Thoracic aorta (tissue), 2 donors: ENCODE measurements at places on chromosomes 6 and 20.

DNA sequence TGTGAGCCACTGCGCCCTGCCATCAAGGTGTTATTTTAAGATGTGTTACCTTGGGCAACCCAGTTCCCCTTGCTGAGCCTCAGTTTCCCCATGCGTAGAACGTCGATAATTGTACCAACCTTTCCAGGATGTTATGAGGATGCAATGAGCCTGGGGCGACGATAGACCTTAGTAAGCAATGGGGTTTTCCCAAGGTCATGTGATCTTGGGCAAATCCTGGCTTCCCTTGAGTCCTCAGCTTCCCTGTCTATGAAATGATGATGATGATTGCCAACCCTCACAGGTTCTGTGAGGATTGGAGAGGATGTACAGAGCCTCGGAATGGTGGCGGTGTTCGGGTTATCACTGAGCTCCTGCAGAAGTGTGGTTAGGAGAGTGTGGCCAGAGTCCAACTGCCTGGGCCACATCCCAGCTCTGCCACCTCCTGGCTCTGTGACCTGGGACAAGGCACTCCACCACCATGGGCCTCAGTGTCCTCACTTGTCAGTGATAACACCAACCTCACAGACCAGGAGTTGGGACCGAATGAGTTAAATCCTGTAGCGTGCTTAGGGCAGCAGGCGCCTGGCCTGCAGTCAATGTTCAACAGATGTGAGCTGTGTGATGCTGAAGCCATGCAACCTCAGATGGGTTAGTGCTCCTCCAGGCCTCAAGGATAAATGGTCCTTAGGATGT lies 23.4 kb downstream of the SIRPA start:
- no peak for DNase-seq

DNA sequence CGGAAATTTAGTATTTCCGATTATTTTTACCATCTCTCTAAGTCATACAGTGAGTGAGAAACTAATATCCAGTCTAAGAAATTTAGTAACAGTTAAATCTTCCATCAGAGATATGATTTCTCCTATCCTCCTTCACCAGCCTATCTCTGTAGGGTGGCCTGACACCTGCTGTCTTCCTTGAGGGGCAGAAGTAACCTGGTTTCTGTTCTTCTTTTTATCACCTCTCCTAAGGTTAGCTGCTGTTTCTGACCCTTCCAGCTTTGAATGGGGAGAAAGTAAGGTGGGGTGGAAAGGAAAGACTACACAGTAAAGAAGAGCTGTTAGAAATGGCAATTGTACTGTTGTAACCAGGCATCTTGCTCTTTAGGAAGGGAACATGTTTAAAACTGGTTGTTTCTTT lies 447.7 kb downstream of the PHF3 start:
- no peak for DNase-seq

GRCh38 chr6:162468326-162468725 lies 259.2 kb downstream of the PRKN start:
- DNase-seq: no peak

- peak; percentile 47 for DNase-seq
Measured at GRCh38 chr6:111603040-111603439, 2.6 kb downstream of the TRAF3IP2 start.

DNA sequence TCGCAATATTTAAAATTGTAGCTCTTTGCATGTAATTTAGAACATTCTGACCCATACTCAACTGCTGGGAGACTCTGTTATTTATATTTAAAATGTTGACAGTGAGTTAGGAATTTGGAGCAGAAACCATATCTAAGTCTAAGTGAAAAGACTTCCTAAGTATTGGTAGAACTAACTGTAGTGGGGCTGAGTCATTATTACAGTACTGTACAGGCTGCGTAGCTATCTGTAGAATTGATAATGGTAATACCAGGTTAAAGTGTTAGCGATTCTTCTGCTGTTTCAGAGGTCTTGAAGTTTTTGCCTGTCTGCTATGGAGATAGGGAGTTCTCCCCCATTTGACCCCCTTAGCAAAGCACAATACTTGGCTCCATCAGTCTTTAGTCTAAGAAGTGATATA lies 3.6 kb downstream of the TOP1 start:
- no peak for DNase-seq

DNA sequence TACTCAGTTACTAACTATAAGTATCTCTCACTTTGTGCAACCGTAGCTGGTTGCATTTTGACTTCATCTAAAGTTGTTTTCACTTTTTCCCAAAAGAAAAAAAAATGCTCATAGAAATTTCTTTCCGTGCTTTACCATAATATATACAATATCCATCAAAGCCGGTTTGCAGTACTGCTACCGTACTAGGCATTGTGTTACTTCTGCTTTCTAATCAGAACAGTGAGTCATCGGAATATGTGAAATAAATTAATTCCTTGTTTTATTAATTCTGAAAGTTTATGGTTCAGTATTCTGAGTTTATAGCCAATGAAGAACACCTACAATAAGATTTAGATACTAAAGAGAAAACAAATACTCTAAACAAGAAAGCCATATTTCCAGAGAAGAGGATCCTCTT lies 72.5 kb downstream of the TNFRSF21 start:
- no peak for DNase-seq

- no peak for DNase-seq
Measured at GRCh38 chr6:89731924-89732567, 87.5 kb downstream of the MDN1 start.

DNA sequence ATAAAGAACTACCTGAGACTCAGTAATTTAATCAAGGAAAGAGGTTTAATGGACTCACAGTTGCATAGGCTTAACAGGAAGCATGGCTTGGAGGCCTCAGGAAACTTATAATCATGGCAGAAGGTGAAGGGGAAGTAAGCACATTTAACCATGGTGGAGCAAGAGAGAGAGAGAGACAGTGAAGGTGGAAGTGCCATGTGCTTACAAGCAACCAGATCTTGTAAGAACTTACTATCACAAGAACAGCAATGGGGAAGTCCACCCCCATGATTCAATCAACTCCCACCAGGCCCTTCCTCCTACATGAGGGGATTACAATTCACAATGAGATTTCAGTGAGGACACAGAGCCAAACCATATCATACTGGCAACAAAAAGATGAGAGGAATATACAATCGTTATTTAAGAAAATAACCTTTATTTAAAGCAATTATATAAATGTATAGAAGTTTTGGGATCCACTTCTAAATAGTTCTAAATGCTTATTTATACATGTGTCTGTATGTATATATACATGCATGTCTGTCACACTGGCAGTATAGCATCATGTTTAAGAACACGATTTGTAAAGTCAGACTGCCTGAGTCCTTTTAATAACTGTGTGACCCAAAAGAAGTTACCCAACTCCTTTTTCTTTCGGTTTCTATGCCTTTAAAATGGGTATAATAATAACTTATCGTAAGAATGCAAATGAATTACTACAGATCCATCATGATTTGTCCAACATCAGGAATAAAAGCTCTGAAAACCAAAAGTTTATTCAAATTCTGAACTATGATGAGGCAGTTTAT lies 255.7 kb upstream of the THEMIS start:
- no peak for DNase-seq

DNA sequence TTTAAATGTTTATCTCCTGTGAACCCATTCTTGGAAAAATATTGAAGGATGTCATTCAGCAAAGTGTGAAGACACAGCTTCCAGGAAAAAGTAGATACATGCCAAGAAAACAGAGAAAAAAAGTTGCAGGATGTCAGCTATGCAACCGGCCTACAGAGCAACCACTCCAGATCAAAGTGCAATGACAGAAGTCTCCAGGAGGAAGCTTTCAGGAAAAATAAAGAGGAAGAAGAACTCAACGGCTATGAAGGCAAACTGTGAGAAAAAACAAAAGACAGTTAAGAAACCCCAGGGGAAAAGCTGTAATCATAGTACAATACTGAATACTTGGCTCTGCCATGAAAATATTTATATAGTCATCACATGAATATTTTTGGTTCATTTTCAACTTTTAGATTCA lies 30.6 kb downstream of the REPS1 start:
- DNase-seq: no peak

- DNase-seq: no peak
Measured at GRCh38 chr20:43448748-43449535, 8.8 kb upstream of the SRSF6 start.

- peak; percentile 21 for DNase-seq
Measured at GRCh38 chr20:32474967-32475811, 109.9 kb downstream of the NOL4L start.

DNA sequence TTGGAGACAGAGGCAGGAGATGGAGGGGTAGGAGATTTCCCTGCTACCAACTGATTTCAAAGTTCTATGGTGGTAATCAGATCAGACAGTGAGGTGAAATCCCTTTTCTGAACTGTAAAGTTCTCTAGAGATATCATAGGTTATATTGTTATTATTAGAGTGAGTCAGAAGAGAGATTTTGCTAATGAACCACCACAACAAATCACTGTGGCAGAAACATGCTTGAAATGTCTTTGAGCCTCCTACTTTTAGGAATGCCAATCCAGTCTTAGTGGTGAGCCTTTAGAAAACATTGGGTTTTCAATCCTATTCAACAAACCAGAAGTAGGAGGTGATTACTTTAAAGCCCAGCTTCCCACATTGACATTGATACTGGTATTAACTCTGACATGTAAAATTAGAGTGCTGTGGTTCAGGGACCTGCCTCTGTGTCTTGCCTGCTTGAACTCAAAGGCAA lies 136.7 kb upstream of the CNR1 start:
- DNase-seq: no peak

GRCh38 chr6:151275566-151275965 lies 35.8 kb downstream of the AKAP12 start:
- DNase-seq: no peak

GRCh38 chr6:85703406-85703805 lies 60.7 kb upstream of the SYNCRIP start:
- DNase-seq: no peak

GRCh38 chr6:144549837-144550747 lies 265.0 kb downstream of the UTRN start:
- no peak for DNase-seq

DNA sequence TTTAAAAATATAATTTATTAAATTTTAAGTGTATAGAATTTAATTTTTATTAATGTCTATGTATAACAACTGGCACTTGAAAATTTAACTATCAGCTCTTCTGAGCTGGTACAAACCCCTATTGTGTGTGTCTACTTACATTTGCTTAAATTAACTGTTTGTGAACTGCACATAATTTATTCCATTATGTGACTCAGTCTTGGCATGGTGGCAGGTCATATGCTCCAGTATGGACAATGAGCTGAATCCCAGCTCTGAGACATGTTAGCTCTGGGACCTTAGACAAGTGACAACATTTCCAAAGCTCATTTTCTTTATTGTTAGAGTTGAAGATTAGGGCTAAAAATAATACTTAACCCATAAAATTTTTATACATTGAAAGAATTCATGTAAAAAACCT lies 526.1 kb upstream of the MARCKS start:
- no peak for DNase-seq

DNA sequence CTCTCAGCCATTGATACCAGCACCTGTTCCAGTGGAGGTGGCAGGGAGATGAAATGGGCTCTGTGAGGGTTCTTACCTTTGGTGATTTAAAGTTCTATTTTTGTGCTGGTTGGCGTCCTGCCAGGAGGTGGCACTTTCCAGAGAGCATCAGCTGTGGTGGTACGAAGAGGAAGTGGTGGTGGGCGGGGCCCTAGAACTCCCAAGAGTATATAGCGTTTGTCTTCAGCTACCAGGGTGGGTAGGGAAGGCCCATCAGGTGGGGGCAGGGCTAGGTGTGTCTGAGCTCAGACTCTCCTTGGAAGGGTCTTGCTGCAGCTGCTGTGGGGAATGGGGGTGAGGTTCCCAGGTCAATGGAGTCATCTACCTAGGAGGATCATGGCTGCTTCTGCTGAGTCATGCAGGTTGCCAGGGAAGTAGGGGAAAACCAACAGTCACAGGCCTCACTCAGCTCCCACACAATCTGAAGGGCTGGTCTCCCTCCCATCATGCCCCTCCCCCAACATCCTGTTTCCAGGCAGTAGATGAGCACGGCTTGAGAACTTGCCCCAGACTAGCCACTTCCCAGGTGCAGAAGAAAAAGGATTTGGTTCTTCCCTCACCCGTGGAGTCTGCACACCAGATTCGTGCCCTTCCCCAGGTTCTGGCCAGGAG lies 46.6 kb downstream of the MOXD1 start:
- DNase-seq: no peak

DNA sequence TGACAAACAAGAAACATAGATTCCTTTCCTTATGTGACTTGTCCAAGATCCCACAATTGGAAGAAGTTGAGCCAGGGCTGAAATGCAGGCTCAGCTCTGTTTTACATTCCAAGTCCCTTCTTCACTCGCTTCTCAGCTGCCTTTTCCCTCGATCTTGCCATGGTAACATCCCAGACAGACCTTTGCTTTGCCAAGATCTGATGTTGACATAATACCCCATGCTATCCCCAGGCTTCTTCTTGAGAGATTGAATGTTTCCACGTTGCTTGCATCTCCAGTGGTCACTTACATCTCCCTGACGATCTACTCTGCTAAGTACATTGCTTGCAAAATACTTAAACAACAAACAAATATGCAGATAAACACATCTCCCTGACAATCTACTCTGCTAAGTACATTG lies 63.5 kb downstream of the TBXT start:
- DNase-seq: no peak

GRCh38 chr20:55229451-55229850 lies 754.1 kb downstream of the DOK5 start:
- no peak for DNase-seq

- DNase-seq: no peak
Measured at GRCh38 chr6:34235307-34236130, 1.2 kb upstream of the HMGA1 start.
